Stimulated activated CD4-positive, alpha-beta T cell treated with anti-CD3 and anti-CD28 coated beads, Interleukin-12 subunit alpha, Interleukin-12 subunit beta, amount 100 ng/mL, for 4 hours (primary cell): ENCODE measurements at places on chromosomes 11 and 22.

DNA sequence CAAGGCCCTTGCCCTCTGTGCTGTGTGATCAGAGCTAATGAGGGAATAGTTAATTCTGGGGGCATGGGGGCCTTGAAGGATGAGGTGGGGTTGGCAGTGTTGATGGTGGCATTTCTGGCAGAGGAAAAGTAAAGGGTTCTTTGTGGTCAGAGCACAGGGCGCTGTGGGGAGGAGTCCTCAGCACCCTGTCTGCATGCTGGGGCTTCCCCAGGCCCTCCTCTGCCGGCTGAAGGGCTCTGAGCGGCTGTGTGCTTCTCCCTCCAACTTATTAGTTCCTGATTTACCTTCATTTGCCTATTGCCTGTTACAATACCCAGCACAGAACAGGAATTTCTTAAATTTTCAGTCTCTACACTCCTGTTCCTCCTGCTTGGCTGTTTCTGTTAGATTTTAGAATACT, 122.8 kb downstream of the HIPK3 start:
- DNase-seq = no peak

DNA sequence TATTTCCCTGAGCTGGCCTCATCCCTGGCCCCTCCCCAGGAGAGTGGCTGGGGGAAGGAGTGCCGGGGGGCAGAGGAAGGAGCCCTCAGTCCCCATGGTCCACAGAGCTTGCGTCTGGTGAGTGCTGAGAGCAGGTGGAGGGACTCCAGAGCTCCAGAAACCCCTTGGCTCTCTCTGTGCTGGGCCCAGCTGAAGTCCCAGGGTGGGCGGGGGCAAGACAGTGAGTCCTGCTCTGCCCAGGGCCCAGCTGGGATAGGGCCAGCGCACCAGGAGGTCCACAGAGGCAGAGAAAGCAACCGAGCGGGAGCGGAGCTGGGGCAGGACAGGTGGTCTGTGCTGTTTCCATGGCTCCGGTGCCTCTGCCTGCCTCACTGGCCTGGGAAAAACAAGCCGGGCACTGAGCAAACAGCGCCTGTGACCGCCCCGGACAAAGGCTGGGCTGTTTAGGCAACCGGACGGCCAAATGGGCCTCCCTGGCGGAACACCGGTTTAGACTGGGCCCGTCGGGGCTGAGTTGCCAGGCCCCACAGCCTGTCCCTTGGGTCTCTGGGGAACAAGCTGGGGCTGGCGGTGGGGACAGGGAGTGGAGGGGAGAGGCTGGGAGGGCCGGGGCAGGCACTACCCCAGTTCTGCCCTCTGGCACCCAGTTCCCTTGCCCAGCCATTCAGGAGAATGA, 34.1 kb upstream of the WNT7B start:
- DNase-seq = no peak

DNA sequence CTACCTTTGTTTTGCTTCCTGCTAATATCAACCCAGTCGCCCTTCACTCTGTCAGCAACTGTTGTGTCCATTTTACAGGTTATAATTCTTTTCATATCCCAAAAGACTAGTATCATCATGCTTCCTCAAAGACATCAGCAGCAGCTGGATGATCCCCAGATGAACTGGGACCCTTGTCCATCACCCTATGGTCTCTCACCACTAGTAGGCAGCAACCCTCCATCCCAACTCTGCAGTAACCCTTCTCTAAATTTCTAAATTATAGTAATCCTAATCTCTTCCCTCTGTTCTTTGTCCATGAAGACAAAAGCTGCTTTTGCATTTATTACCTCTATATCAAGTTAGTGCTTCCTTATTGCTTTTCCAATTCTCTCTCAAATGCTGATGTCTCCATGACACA, 1025.8 kb downstream of the FAM181B start:
- DNase-seq = no peak

DNA sequence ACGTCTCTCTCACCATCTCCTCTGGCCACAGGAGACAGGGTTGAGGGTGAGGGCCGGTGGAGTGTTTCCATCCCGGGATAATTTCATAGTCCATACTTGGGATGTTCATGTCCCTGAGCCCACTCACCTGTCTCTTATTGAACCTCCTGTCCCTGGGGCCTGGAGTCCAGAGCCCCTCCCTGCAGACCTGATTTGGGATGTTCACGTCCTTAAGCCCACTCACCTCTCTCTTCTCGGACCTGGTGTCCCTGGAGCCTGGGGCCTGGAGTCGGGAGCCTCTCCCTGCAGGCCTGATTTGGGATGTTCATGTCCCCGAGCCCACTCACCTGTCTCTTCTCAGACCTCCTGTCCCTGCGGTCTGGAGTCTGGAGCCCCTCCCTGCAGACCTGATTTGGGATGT, 868.2 kb downstream of the BRD1 start:
- DNase-seq = no peak

DNA sequence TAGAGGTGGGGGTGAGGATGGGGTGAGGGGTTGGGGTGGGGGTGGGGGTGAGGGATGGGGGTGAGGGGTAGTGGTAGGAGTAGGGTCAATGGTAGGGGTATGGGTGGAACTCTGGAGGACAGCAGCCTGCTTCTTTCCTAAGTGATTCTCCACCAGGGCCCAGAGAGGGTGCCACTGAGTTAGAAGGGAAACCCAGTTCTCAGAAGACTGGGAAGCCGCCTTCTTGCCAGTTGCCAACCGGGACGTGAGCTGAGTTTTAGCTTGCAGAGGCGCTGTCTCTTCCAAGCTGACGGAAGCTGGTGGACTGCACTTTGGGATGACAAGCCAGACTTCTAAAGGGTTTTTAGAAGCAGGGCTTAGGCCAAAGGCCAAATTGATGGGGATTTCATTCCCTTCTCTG, 104.4 kb downstream of the NAT10 start:
- no peak for DNase-seq

DNA sequence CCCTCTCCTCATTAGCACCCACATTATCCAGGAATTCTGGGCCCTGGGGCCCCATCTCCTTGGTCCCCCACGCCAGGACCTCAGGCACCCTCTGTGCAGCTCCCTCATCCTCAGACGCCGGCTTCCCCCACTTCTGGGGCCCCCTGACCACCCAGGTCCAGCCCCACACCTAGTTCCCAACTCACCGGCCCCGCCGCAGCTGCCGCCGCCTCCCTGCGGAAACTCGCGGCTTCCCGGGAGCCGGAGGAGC, at the start of gene PCSK7:
Gene PCSK7, minus strand, starts transcription at position 232 of the 250 bp plus-strand sequence. CDS start 2,229 bp downstream, outside the sequence.
- no peak for DNase-seq
